ENCODE measurements at places on chromosomes 3 and 15.

DNA sequence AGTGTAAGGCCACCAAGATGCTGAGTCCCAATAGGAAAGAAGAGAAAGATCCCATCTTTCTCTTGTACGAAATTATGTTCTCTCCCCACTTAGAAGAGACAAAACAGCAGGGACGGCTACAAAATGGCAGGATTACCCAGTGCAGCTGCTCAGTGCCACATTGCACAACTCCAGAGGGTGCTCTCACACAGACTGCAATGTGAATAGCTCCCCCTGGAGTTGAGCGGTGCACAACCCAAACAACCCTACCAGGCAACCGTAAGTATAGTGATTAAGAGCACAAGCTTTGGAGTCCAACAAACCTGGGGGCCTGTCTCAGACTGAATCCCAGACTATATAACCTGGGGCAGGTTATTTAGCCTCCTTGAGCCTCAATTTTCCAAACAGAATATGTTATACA lies 3.1 kb upstream of the BHLHE40 start:
- peak; percentile 37 for DNase-seq

- no peak for DNase-seq
Observed at GRCh38 chr3:149701977-149702350, 44.1 kb upstream of the WWTR1 start.

DNA sequence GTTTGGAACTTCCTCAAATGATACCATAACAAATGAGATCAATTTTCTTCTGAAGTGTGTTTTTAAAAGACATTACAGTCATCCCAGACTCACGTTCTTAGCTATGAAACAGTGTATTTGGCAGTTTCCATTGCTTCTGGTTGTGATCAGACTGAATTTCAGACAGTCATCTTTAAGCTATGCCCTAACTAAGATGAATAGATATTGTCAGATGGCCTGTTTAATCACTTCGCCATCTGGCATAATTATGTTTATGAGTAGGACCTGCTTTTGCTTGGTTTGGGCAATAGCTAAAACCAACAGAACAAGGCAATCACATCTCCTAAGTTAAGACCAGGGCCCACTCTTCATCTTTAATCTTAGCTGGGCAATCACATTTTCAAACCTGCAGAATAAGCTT lies 313.1 kb downstream of the SV2B start:
- peak; percentile 11 for DNase-seq

DNA sequence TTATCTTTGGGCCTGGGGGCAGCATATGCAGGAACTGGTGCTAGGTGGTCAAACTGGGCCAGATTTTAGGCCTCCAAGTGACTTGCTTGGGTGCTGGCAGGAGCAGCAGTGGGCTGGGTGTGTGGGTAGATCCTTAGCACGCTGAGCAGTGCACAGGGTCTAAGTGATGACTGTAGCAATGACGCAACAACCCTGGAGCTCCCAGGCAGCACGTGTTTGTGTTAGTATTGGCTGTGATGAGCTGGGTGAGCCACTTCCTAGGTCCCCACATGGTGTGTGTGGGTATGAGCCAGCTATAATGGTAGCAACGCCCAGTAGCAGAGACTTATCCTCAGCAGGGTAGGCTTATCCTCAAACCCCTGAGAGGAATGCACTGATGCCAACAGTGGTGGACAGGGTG lies 570.6 kb upstream of the ROBO1 start:
- no peak for DNase-seq

DNA sequence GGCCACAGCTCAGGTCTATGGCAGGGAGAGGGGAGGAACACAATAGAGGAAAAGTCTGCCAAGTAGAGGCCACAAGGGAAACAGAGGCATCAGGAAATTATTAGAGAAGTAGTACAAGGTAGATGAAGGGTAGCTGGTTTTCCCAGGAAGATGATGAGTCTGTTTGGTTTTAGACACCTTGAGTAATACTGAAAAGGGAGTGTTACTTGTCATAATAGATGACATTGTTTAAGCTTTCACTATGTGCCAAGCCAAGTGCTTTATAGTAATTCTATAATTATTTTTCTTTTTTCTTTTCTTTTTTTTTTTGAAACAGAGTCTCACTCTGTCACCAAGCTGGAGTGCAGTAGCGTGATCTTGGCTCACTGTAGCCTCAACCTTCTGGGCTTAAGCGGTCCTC lies 13.7 kb downstream of the PXK start:
- no peak for DNase-seq

- no peak for DNase-seq
Observed at GRCh38 chr3:15536856-15537255, 15.3 kb upstream of the COLQ start.

DNA sequence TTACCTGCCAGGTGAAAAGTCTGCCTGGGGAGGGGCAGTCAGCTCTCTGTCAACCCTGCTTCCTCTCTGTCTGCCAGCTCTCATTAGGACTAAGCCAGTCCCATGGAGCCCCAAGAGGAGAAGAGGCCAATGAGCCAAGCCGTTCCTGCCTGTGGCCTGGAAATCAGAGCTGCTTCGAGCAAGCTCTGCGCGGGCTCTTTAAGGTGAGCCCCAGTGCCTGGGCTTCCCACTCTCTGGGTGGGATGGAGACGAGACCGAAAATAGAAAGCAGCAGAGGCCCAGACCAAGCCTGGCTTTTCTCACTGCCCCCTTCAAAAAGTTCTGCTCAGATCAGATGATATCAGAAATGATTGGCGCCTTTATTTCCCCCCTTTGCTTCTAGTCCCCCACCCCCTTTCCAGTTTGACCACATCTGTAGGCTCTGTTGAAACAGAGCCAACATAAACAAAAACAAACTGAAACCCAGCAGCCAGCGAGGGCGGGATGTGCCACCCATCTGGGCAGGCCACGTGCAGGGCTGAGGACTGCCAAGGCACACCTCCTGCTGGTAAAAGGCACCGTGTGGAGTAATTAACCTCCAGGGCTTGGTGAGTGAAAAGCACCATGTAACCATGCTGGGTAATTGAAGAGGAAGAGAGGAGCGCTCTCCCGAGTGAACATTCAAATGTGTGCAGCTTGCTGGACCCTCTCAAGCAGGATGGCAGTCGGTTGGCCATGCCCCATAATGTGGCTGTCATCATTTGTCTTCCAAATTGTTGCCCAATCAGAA lies 471.0 kb upstream of the PROK2 start:
- peak; percentile 96 for DNase-seq

DNA sequence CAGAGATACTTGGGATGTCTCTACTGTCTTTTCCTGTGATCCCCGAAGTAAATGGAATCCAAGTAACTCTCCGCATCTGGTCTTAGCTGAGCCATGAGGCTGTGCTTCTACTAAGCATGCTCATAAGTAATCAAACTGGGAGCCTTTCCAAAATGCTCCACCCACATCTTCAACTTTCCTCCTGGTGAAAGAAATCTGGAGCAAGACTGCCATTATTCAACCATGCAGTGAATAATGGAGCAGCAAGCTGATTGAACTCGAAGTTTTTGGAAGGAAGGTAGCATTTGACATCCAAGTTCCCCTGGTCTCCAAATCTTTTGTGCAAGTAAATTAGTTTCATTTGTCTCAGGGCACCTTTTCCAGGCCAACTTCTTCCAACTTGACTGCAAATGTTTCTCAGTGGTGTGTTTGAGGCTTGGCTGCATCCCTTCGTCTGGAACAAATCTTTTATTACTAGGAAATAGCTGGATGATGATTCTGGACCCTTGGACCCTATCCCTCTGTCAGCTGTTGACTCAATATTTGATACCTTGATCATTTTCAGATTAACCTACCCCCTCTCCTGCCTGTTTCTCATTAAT lies 19.4 kb downstream of the GXYLT2 start:
- DNase-seq: no peak

GRCh38 chr15:31254431-31255175 lies 72.0 kb upstream of the KLF13 start:
- peak; percentile 13 for DNase-seq

GRCh38 chr3:153150991-153151390 lies 11.0 kb upstream of the RAP2B start:
- DNase-seq: no peak

GRCh38 chr3:94159062-94159828 lies 96.4 kb downstream of the NSUN3 start:
- DNase-seq: no peak

DNA sequence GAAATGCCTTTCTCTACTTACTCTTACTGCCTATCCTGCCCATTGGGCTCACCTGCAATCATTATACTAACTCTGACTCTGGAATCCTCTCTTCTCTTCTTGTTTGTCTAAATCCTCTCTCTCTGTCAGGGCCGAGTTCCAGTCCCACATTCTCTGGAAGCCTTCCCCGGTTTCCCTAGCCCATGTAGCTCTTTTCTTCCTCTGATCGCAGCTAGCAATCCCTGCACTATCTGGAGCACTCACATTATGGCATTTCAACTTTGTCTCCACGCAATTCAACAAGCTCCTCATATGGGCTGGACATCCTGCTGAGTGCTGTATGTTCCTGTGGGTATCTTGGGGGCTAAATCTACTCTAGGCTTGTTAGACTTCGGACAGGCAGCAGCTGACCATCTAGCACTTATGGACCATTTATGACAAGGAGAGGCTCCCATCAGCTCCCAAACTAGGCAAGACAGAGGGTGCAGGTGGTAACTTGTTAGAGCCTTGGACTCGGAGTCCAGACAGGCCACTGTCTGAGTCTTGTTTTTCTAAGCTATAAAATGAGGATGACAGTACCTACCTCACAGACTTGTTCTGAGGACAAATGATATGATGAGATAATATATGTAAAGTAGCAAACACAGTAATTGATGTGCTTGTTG lies 58.3 kb downstream of the EPHB3 start:
- DNase-seq: no peak

DNA sequence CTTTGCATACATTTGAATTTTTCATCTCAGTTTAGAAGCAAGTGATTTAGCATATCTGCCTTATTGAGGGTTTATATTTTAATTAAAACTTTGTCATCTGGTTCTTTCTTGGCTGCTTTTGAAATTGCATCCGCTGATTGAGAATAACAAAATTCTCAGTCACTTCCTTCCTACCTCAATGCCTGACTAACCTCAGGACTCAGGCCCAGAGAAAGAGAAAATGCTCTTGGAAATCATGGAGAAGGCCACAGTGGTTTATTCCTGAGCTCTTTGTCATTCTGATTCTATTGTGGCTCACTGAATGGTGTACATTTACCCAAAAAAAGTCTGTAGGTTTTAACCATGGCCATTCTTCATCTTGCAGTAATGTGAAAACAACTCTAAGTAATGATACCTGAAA lies 533.9 kb downstream of the TBL1XR1 start:
- no peak for DNase-seq

DNA sequence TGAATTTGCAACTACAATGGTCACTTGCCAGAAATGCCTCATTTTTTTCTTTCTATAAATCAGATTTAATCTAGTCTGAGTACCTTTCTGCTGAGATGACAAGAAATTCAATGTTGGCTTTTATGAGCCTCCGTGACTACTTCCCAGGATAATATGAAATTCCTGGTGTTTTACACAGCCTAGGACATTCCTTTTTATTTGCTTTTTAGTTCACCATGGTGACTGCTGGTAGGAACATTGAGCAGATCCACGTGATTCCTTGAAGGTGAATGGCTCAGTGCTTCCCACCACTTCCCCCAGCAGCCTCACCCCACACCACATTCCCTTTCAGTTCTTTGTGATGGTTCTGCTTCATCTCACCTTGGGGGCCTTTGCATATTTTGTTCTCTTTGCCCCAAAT lies 4.3 kb upstream of the NPTN start:
- DNase-seq: no peak

DNA sequence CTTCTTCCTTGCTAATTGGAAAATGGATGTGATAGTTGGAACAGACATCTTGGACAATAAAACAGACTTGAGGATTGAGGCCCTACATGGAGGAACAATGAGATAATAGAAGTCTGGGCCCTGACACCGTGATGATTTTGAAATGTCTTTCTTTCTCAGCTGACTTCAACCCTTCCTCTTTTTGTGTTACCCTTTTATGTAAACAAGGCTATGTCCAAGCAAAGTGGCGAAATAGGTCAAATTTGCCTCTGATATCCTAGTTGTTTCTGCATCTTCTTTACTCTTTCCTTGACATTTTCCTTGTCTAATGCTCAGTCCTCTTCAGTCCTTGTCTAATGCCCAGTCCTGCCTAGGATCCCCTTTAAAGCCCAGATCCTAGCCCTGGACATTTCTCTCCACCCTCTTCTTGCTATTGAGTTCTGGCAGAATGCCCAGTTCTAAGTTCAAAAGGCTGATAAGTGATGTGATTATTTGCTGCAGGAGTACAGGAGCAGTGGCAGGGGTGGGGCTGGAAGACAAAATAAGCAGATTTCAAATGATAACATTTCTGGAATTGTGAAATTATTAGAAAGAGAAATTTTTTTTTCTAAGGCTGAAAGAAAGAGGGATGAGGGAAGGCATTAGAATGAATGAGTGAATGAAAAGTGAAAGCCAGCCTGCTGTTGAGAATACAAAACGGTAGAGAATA lies 6.5 kb upstream of the VPS8 start:
- peak; percentile 34 for DNase-seq

- DNase-seq: no peak
Observed at GRCh38 chr3:127043041-127043641, 60.2 kb downstream of the PLXNA1 start.

GRCh38 chr3:196135693-196136639 lies 54.1 kb upstream of the TFRC start:
- no peak for DNase-seq

DNA sequence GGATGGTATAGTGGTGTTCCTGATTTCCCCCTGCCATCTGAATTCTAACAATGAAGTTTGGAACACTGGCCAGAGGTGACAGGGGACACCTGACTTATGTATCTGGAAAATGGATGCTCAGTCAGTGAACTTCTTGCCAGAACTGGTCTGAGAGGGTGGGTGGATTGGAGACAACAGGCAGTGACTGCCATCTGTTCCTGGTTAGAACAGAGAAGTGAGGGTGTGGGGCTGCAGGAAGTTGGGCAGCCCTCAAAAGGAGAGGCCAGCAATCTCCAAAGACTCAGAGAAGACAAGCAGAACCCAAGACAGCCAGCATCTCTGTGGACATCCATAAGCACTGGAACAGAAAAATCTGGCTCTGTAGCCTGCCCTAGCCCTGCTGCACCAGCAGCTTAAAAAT lies 50.5 kb downstream of the ANP32A start:
- DNase-seq: no peak

- DNase-seq: no peak
Observed at GRCh38 chr3:111541911-111542483, at the start of gene CD96. Gene CD96, plus strand, starts transcription at chr3:111542197. Its CDS starts 52 bp downstream, at chr3:111542249.

DNA sequence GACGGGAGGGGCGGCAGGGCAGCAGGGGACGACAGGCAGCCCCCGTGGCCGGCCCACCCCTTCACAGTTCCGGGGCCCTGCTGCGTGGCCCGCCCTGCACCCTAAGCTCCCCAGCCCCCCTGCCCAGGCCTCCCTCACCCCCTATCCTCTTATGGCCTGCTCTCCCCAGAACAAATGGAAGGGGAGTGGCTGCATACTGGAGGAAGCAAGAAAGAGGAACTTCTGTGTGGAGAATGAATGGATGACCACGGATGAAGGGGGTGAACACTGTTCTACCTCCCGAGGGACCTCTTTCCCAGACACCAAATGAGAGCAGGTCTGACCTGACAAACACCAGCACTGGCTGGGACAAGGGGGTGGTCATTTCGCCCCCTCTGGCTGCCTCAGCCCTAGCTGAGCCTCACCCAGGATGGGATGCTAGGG lies 25.0 kb downstream of the SEC61A1 start:
- no peak for DNase-seq

- no peak for DNase-seq
Observed at GRCh38 chr3:166661621-166662020, 718.5 kb downstream of the ZBBX start.

Measured in NCI-H2081 (cell line).